NCI-H1436 treated with DMSO at 0.1 percent for 48 hours (cell line): ENCODE measurements at places on chromosomes 1 and 21.

- no peak for DNase-seq
Measured at GRCh38 chr1:21392587-21393263, 47.2 kb upstream of the NBPF3 start.

DNA sequence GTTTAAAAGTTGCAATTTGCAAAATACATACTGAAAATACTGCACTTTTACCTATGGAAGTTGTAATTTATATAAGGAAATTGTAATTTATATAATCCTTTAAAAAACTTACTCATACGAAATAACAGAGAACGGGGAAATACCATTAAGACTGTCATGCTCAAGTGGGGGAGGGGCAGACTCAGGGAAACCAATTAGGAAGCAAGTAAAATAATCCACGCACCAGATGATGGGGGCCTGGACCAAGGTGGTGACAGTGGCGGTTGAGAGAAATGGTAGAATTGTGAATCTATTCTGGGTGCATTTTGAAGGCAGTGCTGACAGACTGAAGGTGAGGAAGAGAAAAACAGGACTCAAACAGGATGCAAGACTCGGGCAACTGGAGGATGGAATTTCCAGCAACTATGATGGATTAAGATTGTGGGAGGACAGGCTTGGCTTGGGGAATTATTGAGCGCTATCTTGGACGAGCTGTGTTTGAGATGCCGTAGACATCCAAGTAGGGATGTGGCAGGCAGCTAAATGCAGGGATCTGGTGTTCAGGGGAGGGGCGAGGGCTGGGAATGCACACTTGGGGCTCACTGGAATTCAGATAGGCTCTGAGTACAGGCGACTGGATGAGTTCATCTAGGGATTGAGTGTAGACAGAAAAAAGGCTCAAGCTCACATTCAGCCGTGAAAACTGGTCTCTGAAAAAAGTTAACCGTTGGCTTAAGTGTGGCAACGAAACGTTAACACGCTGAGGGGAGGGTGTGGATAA is 977 bp downstream of the LCA5L start:
- DNase-seq: no peak

GRCh38 chr1:220804202-220804586 is 17.5 kb downstream of the MTARC1 start:
- DNase-seq: no peak

DNA sequence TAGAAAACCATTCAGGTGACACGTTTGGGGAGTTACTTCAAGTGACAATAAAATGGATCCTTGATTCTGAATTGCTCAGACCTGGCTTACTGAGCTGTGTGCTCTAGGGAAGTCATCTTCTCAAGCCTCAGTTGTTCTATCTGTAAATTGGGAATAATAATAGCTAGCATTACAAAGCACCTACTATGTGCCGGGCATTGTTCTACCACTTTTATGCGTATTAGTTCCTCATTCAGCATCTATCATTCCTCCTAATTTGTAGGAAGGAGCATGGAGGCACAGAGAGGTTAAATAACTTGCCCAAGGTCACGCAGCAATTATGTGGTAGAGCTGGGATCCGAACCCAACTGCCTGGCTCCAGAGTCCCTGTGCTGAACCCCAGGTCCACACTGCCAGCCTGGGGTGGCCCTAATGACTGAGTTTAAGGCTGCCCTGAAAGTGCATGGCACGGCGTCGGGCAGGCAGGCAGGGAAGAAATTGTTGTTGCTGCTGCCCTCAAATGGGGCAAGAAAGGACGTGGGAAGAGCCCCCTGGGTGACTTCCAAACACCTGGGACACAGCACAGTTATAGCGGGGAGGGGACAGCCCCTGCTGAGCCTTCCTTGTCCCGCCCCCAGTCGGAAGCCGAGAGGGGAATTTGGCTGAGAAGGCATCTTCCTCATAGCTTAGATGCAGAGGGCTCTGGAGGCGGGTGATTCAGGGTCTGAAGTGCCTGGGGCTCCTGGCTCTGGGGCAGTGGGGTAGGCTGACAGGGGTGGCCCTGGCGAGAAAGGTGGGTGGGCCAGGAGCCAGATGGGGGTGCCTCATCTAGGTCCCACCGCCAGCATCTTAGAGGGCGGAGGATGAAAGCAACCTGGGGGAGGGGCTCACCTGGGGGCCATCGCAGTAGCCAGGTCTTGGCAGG is 86.5 kb upstream of the IFFO2 start:
- no peak for DNase-seq

- no peak for DNase-seq
Measured at GRCh38 chr1:84748364-84748763, 58.1 kb upstream of the SSX2IP start.

DNA sequence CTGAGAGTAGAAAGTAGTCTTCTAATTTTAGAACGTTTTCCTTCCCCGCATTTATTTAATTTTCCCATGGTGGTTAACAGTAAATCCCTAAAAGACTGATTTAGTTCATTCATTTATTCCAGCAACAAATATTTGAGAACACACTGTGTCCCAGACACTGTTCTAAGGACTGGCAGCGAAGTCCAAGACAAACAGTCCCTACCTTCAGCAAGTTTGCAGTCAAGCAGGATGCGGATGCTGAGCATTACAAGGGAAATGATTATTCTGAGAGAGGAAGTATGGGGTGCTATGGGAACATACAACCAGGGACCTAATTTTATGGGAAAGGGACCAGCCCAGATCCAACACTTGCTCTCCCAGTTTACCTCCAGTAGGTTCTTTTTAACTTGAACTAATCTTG is 1.2 kb upstream of the C1orf74 start:
- no peak for DNase-seq

GRCh38 chr1:65681096-65681495 is 111.6 kb upstream of the PDE4B start:
- DNase-seq: no peak

DNA sequence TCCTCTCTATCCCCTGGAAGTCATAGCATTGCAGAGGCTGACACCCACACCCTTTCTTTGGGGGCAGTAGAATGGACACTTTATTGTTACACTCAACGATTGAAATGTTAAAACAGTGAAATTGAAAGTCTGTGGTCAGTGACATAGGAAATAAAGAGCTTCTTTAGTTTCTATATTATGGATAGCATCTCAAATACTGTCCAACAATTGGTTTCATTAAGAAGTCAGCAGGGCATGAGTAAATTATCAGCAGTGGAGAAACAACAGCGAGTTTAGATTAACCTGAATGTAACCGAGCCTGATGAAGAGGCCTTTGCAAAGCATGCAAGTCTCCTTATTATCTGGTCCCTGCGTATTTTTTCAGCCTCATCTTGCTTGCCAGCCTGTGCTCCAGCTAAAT is 350.7 kb downstream of the NTNG1 start:
- no peak for DNase-seq
